ENCODE measurements at places on chromosomes 7 and 10. TPM values are rescaled to one million over a fixed set of nuclear protein-coding genes. Genes with fewer than 3 reads are reported as not detected.

DNA sequence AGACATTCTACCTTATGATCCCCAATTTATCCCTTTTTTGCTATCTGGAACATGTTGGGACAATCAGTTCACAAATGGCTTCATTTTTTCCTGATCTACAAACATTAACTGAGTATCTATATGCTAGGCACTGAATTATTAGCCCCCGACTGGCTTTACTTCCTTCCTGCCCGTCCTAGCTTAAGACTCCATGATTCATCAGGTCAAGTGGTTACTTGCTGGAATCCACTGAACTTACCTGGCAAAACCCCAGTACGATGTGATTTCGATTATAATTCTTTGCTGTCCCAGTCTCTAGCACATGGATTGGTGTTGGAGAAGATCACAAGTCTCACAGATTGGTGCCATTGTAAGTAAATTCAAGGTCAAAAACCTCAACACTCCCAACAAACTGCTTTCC lies 77.1 kb downstream of the ORC5 start:
- no peak for DNase-seq

CRPPA gene
- total RNA-seq, result 8.0 TPM

DNA sequence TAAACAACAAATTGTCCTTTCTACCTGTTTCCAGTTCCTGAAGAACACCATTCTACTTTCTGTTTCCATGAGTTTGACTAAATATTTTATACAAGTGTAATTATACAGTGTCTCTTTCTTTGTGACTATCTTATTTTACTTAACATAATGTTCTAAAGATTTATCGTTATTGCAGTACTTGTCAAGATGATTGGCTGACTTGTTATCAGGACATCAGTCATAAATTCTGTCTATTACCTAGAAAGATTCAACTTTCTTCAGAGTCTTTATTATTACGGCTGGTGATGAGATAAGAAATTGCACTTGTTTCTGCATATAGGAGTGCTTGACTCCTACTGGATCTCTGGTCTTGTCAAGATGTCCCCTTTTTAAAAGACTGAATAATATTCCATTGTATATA lies 93.9 kb upstream of the ZNF92 start:
- no peak for DNase-seq

DNA sequence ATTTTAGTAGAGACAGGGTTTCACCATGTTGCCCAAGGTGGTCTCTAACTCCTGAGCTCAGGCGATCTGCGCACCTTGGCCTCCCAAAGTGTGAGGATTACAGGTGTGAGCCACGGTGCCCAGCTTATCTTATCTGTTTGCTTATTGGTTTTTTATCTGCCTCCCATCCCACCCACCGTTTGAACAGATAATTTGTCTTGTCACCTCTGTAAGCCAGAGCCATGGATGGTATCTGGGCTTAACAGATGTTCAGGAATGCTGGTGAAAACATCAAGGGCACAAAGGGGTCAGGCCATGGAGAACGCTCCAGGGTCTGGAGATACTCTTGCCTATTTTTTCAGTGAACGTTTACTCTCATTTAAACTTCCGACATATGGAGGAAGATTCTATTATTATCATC lies 12.0 kb upstream of the NDST2 start:
- no peak for DNase-seq

STEAP2 gene
- 10.4 TPM for total RNA-seq

GRCh38 chr7:157674027-157674714 lies 337.4 kb downstream of the DNAJB6 start:
- DNase-seq, result no peak

DNA sequence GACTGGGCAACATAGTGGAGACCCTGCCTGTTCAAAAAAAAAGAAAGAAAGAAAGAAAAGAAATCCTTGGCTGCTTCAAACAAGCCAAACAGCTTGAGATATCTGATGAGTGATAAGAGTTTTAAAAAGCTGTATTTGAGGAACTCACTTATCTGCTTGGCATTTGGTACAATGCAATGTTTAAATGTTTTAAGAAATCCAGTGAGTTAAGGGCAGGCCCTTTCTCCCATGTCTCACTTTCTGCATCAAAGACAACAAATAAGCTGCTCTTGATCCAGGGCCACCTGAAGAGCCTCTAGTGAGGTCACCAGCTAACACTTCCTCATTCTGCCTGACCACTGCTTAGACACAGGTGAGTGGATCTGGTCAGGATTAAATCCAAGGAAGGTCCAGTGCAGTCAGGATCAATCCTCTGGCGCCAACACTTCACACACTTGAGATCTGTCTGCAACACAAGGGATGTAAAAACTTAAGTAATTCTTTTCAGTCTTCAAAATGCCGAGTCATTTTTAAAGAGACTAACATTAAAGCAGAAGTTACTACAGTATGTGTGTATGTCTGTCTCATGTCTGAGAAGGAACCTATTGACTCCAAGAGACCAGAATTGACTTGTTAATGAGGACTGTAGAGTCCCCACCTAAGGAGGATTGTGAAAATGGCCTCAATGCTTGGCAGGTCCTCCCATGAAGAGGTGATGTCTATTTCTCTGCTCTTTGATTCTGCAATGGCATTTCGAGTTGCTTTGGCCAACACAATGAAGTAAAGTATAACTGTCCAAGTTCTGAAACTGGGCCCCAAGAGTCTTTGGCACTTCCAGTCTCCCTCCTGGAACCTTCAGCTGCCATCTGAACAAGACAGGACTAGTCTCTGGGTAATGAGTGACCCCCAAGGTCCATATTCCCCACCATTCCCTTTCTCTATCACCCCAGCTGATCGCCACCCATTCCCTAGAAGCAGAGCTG lies 43.1 kb downstream of the CREB3L2 start:
- DNase-seq, result peak; percentile 94

GRCh38 chr7:85004402-85004801 lies 182.5 kb downstream of the SEMA3D start:
- DNase-seq, result no peak
